ENCODE measurements at places on chromosomes 13 and 19.

- DNase-seq, result no peak
These were observed 66.9 kb upstream of the POSTN start for GRCh38 chr13:37665420-37665819.

GRCh38 chr19:37699057-37699456 lies 20.5 kb downstream of the ZNF607 start:
- no peak for DNase-seq

DNA sequence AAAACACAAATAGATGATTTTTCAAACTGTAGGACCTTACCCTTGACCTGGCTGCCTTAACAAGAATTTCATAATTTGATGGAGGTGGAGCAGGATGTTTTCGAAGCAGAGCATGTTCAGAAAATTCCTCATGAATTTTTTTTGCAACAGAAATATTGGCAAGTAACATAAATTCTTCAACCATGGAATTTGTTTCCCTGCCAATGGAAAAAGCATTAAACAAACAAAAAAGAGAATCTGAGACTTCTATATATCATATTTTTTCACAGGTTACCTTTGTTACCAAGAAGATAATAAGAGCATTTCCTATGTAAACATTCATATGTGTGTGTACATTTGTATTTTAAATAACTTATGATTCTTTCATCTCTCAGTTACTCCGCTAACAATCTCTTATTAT lies 18.3 kb downstream of the DIS3 start:
- DNase-seq, result no peak

DNA sequence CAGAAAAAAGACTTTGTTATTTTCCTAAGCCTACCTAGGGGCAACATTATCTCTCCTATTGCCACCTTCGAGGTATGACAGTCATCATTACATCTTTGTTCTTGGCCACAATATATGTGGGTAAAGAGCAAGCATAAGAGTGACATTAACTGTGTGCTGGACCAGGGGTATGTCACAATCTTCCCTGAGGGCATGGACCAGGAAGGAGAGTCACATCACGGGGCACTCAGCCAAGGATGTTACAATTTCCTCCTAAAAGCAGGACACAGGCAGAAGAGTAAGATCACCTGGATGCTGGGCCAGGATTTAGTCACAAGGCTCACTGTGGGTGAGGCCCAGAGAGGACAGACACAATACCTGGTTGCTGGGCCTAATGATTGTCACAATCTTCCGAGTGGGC lies 53.0 kb upstream of the ZNF728 start:
- DNase-seq, result no peak

DNA sequence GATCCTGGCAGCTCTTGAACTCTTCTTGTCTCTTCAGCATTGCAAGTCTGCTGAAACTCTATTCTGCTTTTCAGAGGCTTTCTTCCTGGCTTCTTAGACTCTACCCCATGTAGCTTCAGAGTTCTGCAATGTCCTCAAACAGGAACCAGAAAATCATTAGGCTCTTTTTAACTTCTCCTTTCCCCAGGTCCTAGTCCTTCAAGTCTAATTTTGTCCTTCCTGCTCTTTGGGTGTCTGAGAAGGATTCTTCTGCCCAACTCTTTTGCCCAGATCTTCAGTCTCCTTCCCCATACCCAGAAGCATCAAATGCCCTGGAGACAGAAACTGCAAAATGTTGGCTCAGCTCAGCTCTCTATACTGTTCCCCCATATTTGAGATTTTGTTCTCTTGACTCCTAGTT lies 50.0 kb upstream of the CALM3 start:
- DNase-seq, result no peak

DNA sequence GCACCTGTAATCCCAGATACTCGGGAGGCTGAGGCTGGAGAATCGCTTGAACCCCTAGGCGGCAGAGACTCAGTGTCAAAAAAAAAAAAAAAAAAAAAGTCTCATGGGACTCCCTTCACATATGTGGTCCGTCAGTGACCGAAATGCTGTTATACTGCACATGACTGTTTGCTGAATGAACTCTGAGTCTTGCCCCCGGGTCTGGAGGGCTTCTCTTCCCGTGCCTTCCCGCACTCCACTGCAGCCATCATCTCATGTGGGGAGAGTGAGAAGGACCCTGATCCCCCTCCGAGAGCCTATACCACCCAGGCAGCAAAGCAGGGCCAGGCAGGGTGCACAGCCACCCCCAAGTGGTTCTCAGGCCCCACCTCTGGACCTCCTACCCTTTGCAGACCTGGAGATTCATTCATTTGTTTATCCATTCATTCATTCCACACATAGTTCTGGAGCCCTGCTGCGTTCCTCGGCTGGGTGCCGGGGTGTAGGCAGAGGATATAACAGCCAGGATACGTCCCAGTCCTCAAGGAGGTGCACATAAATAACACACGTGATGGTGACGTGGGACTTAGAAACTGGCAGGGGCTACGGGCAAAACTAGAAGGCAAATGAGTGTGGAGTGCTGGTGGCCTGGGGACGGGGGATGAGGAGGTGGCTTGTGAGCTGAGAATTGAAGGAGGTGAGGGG lies 14.2 kb downstream of the NDUFA11 start:
- no peak for DNase-seq

DNA sequence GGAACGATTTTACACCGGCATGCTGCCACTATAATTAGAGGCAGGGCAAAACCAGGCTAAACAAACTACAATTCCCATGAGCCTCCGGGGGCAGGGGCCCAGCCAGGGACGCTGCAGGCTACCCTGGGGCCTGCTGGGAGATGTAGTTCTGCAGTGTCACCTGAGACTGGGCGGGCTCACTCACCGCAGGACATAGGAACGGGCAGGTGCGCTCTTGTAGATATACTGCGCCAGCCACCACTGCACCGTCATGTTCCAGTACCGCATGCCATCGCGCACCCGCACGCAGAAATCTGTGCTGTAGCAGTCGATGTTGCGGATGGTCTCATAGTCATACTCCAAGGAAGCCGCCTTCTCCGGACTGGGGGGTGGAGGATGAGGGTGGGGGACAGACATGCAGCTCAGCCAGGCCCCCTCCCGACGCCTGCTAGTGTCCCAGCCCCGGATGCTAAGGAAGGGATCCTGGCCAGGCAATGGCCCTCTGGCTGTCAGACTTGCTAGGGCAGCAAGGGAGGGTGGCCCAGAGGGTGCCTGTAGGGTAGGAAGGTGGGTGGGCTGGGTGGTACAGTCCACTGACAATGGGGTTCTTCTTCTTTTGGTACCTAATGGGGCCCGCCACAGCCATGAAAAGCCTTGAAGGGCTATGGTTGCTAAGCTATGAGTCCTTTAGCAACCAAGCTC lies 5.8 kb upstream of the TMC4 start:
- peak; percentile 67 for DNase-seq

DNA sequence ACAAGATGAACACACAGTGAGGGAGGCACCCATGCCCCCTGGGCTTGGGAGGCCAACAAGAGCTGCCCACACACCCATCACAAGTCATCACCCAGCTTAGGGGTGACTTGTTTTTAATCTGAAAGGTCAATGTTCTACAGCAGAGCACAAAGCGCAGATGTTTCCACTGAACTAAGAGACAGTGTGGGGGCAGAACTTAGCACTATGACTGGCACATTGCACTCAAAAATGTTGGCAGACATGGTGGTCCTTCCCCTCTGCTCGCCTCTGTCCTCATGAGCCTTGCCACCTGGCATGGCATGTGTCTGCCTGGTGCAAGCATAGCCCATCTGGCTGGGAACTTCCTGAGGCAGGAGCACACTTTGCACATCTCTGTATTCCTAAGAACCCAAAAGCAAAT lies 81.4 kb upstream of the ZNF98 start:
- DNase-seq, result no peak

DNA sequence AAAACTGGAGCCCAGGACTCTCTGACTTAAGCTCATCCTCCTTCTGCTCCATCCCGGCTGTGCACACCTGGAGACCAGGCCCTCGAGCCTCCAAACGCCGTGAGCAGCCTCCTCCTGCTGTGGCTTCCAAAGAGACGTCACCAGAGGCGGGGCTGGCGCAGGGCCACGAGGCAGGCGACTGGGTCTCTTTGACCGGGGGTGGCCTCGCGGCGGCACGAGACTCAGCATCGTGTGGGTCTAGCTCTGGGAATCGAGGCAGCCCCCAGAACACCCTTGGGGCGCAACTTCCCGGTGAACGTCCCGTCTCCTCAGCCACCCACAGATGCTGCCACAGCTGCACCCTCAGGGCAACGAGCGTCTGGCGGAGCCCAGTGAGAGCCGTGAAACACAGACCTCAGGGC lies 22.8 kb downstream of the RASA3 start:
- peak; percentile 43 for DNase-seq

DNA sequence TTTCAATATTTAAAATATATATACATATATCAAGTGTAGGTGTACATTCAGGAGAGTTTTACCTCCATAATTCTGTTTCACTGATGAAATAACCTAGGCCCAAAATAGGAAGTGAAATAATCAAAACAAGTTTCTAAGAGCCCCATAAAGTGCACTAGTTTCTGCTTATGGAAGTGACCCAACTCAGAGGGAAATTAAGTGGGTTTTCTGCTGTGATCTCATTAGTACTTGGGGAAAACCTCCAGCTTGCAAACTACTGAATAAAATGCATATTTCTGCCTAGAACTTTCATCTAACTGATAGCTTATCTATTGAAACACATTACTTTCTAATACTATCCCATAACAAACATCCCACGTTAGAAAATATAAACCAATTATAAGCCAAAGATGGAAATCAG lies 45.4 kb upstream of the MIR17HG start:
- peak; percentile 22 for DNase-seq

GRCh38 chr13:39616087-39616694 lies 13.2 kb upstream of the LHFPL6 start:
- peak; percentile 87 for DNase-seq

DNA sequence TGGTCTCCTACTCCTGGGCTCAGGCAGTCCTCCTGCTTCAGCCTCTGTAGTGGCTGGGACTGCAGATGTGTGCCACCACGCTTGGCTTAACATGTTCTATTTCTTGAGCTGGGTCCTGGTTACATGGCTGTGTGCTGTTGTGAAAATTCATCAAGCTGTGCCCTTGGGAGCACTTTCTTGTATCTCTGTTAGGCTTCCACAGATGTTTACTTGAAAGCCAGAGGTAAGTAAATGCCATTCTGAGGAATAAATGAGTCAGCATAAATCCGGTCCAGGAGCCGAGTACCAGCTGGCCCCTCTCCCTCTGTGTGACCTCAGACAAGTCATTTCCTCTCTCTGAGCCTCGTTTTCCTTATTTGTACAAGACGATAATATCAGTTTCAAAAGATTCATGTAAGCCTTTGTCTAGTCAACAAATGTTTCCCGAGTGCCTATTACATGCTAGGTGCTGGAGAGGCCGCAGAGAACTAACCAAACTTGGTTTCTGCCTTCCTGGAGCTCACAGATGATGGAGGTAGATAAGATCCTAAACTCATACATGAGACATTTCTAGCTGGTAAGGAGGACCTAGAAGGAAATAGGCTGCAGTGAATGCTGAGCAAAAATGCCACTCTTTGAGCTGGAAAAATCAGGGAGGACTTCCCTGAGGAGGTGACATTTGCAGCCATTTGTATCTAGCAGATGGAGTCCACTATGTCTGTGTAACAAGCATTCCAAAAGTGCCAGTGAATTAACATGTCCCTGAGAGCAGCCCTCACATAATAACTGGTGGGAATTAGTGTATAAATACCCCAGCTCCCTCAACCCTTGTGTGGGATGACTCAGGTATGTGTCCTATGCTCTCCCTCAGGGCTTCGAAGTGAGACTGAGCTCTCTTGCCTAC lies 2.7 kb upstream of the RASAL3 start:
- peak; percentile 54 for DNase-seq

DNA sequence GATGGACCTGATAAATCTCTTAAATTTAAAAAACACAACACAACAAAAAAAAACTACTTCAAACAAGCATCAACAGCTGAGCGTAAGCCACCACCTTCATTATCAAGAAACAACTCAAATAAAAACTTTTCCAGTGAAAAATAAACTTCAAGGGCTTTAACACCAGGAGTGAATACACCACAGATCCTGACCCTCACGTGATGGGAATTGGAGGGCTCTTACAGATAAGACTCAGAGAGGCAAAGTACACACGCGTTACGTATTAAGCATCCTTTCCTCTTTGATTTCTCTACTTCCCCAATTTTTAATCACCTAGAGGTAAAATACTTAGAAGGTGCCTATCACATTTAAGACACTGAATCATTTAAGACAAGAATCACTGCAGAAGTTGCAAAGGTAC lies 573 bp upstream of the STARD13 start:
- peak; percentile 1 for DNase-seq

DNA sequence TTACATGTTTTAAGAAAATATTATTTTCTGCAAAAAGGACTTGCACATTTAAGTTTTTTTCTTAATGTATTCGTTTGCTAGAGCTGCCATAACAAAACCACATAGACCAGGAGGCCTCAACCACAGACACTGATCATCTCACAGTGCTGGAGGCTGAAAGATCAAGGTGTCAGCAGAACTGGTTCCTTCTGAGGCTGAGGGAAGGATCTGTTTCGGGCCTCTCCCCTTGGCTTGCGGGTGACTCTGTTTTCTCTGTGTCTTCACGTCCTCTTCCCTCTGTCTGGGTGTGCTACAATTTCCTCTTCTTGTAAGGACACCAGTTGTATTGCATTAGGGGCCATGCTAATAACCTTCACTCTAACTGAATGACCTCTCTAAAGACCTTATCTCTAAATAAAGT lies 364.2 kb downstream of the IRS2 start:
- DNase-seq, result no peak

GRCh38 chr19:32266460-32266859 lies 79.0 kb upstream of the ZNF507 start:
- no peak for DNase-seq

- no peak for DNase-seq
These were observed 1395.7 kb downstream of the OLFM4 start for GRCh38 chr13:54424344-54424743.

DNA sequence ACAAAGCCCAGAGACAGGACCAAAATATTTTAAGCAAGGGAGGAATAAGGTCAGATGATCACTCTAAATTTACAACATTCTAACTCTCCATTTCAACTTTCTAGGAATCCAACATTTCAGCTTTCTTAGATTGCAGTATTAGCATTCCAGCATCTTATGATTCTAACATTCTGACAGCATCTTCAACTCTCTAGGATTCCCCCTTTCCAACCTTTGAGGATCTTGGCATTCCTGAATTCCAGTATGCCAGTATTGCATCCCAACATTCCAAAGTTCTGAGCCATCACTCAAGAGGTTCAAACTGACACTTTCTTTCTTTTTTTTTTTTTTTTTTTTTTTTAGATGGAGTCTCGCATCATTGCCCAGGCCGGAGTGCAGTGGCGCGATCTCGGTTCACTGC lies 13.8 kb downstream of the TGFB1 start:
- DNase-seq, result no peak
